Renal cortex interstitium (tissue), 15 donors: ENCODE measurements at places on chromosomes 1 and 21.

- no peak for DNase-seq
Observed at GRCh38 chr1:224850446-224850845, 79.0 kb upstream of the DNAH14 start.

DNA sequence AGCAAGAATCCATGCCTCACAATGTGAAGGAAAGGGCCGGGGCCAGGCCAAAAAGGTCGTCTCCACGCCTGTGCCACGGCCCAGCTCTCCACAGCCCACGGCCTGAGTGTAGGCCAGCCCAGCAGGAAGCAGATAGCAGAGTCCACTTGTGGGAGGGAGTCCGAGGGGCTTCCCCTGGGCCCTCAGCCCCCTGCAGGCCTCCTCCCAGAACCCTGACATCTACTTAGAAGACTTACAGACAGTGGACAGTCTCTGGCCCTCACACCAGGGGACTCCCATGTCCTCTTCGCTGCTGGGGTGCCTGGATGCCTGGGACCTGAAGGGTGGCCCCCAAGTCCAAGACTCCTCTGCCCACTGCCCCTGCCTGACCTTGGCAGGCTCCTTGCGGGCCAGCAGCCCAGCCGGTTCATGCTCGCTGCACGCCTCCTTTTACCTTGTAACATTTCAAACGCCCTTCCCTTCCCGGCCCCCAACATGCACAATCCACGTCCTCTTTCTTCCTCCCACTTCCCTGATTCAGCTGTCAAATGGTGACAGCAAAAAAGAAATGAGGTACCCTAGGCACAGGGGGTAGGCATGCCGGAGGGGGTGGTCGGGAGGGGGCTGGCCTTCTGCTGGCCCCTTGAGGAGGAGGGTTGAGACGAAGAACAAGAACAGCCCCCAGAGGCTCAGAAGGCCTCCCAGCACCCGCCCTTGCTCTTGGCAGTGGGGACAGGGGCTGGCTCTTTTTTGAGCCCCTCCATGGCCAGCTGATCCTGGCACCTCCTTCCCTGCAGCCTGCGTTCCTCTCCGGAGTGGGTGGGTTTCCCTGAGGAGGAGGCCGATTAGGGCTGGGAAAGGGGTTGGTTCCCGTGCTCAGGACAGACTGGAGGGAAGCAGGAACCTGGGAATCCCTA lies 997 bp upstream of the PTPN7 start:
- no peak for DNase-seq

DNA sequence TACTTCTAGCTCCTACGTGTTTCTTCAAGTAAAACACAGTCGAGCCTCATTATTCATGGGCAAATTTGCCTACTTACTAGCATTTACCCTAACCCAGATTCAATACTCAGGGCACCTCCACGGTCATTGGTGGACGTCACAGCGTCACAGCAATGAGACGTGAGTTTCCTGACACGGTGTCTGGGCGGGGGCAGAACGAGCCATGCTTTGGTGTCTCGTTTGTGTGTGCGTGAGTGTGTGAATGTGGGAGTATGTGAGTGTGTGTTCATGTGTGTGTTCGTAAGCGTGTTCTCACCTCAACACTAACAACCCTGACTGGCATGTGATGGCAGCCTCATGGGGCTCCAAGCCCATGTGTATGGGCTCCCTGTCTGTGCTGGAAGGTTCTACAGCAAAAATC lies 17.5 kb upstream of the COL18A1 start:
- no peak for DNase-seq

GRCh38 chr1:147509786-147510395 lies 31.4 kb upstream of the BCL9 start:
- no peak for DNase-seq

DNA sequence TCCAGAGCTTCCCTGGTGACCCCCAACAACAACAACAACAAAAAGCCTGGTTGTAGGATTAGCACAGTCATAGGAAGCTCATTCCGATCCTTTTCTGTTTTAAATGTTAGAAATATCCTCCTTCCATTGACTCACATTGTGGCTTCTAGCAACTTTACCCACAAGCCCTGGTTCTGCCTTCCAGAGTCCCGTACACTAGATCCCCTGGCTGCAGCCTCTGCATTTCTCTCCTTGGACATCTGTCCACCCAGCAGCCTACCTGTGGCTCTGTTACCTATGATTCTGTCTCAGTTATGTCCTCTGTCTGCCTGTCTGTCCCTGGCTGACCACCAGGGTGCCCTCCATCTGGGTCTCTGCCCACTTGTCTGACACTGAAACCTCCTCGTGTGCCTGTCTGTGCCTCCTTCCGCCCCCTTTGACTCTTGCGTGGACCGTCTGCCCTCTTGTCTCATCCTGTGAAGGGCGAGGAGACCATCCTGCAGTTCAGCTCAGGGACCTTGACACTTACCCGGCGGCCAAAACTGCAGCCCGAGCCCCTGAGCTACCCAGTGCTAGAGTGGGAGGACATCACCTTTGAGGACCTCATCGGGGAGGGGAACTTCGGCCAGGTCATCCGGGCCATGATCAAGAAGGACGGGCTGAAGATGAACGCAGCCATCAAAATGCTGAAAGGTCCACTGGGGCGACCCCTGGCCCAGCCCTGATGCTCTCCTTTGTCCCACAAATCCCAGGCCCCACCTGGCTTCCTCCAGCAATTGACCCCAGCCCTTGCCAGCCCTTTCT lies 16.1 kb downstream of the TIE1 start:
- DNase-seq: no peak

GRCh38 chr1:104295511-104295910 lies 545.8 kb downstream of the AMY1C start:
- no peak for DNase-seq

GRCh38 chr1:210582205-210582970 lies 253.7 kb downstream of the HHAT start:
- DNase-seq: no peak

DNA sequence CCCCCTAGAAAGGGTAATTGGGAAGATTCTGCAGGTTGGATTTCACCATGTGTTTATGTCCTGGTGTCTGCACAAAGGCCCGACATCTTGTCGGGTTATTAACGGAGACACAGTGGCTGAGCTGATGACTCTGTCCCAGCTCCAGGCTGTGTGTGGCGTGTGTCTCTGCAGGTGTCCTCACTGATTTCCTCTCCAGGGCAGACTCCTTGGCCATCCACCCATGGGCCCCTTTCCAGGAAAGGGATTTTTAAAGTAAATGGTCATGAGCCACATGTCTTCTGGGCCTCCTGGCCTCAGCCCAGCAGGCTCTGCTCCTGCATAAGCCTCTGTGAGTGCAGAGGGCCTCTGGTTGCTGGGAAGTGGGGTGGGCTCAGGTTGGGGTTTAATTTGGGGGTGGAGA lies 418.7 kb upstream of the VAMP3 start:
- no peak for DNase-seq

- no peak for DNase-seq
Observed at GRCh38 chr1:187413405-187414169, 584.8 kb downstream of the PLA2G4A start.

DNA sequence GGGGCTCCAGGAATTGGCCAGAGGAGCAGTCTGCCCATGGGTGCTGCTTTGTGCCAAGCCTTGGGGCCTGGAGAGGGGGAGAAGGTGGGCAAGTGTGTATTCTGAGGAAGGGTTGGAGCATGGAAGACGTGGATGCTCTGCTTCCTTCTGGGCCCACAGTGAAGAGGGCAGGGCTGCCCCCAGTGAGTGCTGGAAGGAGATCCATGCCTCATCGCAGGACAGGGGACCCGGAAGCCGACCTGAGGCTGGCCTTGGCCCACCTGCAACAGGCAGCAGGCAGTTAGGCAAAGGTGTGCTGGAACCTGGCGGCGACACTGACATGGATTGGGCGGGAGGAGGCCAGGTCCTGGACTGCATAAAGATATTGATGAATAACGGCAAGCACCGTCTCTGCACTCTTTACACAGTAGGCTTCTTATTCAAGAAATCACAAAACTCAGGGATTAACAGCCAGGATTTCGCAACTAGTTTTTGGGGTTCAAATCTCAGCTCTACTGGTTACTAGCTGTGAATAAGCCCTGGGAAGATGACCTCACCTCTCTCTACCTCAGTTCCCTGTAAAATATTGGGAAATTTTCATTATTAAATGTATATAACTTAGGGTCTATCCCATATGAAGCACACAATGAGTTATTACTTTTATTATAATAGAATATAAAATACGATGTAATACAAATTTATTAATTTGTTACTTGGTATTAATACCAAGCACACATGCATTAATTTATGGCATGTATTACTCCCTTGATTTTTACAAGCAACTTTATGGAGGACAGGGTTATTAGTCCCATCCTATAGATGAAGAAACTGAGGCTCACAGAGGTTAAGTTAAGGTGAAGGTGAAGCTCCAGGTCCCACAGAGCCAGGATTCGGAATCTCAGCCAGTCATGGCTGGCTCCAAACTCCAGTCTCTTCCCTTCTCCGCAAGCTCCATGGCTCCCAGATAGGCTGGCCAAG lies 62.3 kb downstream of the DHRS3 start:
- no peak for DNase-seq

DNA sequence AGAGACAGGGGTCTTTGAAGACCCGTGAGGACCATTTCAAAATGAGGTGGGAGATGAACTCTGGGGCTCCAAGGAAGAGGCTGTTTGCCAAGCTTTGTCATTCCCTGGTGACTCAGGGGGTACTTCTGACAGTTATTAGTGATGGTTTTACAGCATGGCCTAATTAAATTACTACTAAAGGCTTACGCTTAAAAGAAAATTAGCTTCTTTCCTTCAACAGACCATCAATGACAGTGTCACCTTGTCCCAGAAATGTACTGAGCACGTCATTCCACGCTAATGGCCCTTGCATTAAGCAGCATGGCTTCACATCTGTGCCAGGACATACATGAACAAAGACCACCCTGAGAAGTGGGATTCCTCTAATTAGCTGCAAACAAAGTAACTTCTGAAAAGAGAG lies 5.1 kb upstream of the UTS2 start:
- DNase-seq: no peak

- no peak for DNase-seq
Observed at GRCh38 chr1:79431340-79431739, 424.8 kb upstream of the ADGRL4 start.

DNA sequence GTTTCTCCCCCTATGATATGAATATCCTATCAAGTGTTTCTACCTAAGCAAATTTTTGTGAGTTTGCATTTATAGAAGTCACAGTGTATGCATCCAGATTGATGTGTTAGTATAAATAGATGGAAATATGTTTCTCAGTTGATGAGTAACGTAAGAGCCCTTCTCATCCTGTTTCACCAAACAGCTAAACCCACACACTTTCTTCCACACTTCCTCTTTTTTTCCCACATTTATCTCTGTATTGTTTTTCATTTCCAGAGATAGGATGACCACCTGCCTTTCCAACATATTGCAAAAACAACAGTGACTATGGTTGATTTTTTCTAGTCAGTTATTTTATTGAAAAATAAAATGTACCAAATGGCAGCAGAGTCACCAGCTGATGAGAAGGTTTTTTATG lies 490.1 kb downstream of the NEGR1 start:
- no peak for DNase-seq

DNA sequence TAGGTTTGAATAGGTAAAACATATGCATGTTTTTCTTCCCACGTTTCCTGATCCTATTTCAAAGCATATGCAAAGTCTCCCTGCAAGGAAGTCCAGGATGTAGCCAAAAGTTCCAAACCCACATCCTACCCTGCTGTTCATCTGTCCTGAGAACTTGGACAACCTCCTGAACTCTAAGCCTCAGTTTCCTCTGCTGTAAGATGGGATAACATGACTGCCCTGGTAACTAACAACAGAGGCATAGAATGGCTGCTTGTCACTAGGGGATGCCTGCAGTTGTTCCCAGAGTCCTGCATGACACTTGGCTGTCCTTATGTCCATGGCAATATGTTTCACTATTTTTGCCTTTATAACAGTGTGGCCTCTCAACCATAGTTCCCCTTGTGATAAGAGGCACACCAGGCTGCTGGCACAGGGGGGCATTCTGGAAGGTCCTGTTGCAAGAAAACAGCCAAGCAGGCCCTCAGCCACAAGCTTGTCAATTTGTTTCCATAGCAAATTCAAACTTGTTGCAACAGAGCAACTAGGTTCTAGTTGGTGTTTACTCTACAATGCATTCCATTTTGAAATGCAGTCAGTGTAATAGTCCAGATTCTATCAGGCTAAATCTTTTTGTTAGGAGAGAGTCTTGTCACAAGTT lies 1.5 kb upstream of the HDGF start:
- no peak for DNase-seq

DNA sequence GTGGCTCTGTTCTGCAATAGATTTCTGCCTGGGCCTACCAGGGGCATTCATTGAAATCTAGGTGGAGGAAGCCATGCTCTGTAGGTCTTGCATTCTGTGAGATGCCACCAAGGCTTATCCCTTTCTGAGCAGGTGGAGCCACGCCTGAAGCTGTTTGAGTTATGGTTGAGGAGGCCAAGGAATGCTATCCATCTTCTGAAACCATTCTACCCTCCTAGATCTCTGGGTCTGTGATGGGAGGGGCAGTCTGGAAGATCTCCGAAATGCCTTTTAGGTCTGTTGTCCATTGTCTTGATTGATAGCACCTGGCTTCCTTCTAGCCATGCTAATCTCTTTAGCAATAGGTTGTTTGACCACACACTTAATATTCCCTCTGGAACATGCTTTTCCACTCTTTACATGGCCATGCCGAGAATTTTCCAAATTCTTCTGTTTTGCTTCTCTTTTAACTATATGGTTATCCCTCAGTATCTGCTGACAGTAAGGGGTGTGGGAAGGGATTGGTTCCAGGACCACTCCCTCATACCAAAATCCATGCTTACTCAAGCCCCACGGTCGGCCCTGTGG lies 45.2 kb downstream of the AK4 start:
- DNase-seq: no peak

- DNase-seq: no peak
Observed at GRCh38 chr1:244865028-244865371, 657 bp upstream of the HNRNPU start.

DNA sequence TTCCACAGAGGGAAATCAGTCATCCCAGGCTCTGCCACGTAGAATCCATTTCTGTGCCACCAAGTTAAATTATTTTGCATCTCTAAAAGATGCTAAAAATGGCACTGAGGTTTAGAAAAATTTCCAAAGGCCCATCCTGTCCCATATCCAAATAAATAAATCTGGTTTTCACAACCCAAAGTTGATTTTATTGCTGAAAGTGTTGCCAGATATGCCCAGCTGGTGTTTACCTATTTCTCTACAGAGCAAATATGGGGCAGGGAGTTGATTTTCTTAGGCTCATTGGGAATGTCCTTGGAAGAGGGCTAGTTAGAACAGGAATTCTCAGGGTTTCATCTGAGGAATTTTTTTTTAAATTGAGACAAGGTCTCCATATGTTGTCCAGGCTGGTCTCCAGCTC lies 19.0 kb downstream of the MAP1LC3C start:
- DNase-seq: no peak

GRCh38 chr1:87169263-87169910 lies 159.3 kb upstream of the LMO4 start:
- no peak for DNase-seq

GRCh38 chr21:34360488-34361241 lies 3.1 kb upstream of the KCNE2 start:
- DNase-seq: no peak

GRCh38 chr1:231177936-231178335 lies 16.1 kb downstream of the TRIM67 start:
- DNase-seq: no peak

DNA sequence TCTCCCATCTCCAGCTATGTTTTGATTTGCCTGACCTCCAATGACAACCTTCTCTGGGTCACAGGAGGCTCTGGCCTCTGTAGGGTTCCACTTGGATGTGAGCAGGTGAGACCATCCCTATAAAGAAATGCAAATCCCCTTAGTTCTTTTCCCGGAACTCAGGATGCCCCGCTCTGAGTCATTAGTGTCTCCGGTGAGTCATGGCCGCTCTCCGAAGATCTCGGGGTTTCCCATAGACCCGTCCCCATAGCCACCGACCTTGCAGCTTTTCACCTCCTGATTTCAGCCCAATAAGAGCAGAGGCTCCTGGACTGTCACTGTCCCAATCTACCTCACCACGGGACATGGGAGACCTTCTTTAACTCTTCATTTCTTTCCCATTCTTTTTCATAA lies 98.2 kb downstream of the PGBD5 start:
- no peak for DNase-seq
